ENCODE measurements at places on chromosomes 12 and 14.
A peak's percentile ranks its signal among the peaks of the same experiment; 100 is the strongest.

- DNase-seq: peak; percentile 65
These were observed 390.6 kb downstream of the PAWR start for GRCh38 chr12:79300199-79300568.

DNA sequence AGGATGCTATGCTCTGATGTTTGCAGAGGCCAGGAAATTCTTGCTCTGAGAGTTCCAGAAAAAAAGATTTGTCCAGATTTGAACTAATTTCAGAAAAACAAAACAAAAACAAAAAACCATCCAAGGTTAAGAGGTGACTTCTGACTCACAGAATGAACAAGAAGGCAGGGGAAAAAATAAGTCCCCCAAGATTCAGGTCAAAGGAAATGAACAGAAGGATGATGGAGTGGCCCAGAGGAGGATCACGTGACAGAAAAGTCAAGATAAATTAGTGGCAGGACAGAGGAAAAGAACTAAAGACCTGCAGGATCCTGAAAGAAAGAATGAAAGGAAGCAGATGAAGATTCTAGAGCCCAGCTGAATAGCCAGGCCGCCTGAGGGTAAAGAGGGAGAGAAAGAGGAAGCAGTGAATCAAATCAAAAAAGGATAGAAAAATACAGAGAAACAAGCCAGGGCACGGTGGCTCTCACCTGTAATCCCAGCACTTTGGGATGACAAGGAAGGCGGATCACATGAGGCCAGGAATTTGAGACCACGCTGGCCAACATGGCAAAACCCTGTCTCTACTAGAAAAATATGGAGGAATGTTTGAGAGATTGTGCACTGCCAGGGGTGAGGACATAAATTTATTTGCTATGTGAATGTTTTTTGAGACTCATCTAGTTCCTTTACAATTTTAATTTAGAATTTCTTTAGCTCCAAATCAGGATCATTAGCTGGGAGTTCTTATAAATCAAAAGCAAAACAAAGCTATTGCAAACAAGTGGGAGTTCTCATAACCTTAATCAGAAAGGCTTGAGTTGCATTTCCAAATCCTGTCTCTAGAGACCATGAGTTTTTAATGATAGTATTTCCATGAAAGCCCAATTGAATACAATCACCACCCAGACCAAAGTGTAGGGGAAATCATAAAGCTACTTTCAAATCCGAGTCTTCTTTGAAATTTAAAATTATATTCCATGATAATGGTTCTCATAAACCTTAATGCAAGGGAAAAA, 217.1 kb upstream of the PLEKHG7 start:
- no peak for DNase-seq

DNA sequence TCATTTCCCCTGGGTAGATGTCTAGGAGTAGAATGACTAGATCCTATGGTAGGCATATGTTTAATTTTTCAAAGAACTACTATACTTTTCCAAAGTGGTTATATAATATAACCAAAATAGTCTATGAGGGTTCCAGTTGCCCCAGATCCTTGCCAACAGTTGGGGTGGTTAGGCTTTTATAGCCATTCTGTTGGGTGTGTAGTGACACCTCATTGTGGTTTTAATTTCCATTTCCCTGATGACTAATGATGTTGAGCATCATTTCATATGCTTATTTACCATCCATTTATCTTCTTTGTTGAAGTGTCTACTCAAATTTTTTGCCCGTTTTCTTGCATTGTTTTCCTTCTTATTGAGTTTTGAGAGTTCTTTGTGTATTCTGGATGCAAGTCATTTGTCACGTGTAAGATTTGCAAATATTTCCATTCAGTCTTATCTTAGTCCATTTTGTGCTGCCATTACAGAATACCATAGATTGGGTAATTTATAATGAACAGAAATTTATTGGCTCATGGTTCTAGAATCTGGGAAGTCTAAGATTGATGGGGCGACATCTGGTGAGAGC, 4.7 kb downstream of the SYNE2 start:
- DNase-seq: no peak

DNA sequence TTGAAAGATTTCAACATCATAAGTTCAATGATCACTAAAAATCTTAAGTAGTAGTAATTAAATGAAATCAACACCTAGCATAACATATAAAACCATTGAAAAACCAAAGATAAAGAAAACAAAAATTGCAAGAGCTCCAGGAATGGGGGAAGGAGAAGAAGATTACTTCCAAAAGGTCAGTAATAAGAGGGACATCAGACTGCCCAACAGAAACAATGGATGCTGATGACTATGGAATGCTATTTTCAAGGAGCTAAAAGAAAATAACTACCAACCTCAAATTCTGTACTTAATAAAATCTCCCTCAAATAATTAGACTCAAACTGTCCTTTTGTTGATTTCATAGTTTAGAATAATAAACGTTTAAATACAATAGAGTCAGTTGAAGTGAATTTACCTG, 314.5 kb upstream of the LMO3 start:
- DNase-seq: no peak

- no peak for DNase-seq
These were observed 24.2 kb upstream of the ADAMTS20 start for GRCh38 chr12:43576162-43576561.

- no peak for DNase-seq
These were observed 9.1 kb downstream of the GATC start for GRCh38 chr12:120455302-120455701.

DNA sequence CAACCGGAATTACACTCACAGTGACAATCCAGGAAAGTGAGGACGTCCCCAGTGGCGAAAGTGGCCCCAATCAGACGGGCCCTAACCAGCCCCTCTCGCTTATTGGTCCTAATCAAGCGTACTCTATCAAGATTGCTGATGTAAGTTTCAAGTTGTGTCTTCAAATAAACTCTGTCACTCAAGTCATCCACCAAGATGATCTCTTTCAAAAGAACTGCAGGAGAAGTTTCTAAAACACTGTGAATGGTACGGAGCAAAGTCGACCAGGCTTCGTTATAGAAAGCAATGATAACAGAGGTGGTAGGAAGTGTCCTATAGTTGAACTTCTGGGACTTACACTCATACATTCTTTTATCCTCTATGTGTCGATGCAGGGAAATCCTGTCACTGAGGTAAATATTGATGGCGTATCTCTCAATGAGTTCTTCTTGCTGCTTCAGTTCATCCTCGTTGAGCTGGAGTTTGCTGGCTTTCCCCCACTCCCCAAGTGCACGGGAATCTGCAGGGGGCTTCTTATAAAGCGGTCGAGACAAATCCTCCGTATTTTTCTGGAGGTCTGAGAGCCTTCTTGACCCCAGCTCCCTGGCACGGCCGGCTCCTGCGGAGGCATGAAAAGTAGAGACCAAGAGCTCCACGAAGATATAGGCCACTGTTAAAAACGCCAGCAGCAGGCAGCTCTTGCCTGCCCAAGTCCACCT, 604 bp downstream of the GALNT4 start:
- DNase-seq: no peak

DNA sequence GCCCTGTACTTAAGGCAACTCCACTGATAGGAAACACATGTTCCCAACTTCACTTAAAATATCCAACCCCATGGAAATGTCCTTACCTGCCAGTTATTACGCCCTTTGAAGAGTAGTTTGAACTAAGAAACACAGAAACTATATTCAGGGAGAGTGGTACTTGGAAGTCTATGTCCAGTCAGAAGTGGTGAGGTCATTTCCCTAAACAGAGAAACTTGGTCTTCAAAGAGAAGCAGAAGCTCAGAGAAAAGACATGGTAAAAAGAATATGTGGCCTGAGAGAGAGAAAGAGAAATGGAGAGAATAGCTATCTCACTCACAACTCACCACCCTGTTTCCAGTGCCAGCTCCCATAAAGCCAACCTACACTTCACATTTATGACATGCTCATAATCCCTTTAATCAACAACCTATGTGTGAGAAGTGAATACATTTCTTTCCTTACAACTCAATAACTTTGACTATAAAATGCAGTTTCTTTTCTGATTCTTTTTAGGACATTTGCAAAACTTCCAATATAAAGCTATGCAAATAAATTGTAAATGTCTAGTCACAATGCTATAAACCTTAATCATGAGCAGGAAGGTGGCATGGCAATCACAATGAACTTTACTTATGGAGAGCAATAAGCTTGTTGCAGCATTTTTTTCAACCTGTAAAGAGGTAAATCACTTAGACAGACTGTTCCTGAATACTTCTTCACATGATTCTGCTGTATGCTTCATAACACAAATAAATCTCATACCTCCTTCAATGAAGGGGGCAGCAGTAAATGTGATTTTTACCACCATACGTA, 67.1 kb downstream of the CPNE8 start:
- DNase-seq: no peak

- DNase-seq: peak; percentile 41
These were observed 136.1 kb downstream of the ASCL1 start for GRCh38 chr12:103093499-103094106.

- no peak for DNase-seq
These were observed 61.4 kb downstream of the POLR3B start for GRCh38 chr12:106418970-106419369.

Measured in Caco-2 (cell line).